ENCODE measurements at places on chromosomes 5 and 9. TPM values are rescaled to one million over a fixed set of nuclear protein-coding genes. Genes with fewer than 3 reads are reported as not detected.

DNA sequence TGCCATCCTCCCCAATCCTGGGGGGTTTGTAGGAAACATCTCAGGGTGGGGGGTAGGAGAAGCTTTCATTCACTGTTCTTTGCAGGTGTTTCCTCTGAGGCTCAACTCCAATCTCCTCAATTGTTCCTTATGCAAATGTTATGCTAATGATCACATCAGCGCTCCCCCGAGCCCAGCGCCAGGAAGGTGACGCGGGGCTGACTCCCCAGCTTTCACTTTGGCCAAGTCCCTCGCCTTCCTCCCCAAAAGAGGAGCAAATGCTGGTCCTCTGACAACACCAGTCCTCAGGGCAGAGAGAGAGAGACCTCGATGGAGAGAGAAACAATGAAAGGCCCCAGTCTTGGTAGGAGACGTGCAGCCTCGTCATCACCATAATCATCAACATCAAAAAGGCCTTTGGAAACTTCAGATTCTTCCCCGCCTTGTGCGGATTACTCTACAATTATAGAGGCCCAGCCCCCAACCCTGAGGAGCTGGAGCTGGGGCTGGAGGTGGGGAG is 39.1 kb downstream of the PCDH1 start:
- H3K4me1 ChIP-seq, result peaks cover 19% of the 10 kb centered on the region
- H3K36me3 ChIP-seq, result no peaks in the 10 kb centered on the region
- peak overlapping the region; percentile 13 for H3K4me3 ChIP-seq
- H3K27ac ChIP-seq, result no peak overlapping the region

DNA sequence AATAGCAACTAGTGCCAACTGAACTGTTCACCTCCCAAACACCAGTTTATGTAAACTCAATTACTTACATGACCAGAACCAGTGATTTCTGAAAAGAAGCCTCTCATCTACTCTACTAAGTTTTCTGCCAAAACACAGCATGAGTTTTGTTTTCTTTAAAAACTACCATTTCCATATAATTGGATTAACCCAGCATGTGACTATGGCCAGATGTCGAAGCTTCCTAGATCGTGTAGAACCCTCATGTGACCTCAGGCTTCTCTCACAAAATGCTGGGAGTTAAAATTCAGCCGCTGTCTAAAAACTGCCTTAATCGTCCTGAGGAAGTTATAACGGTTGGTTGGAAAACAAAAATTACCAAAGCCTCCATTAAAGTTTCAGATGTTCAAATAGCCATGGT is 303.5 kb downstream of the IRX1 start:
- H3K4me3 ChIP-seq, result no peak overlapping the region
- no peak for DNase-seq
- H3K4me1 ChIP-seq, result no peaks in the 10 kb centered on the region

DNA sequence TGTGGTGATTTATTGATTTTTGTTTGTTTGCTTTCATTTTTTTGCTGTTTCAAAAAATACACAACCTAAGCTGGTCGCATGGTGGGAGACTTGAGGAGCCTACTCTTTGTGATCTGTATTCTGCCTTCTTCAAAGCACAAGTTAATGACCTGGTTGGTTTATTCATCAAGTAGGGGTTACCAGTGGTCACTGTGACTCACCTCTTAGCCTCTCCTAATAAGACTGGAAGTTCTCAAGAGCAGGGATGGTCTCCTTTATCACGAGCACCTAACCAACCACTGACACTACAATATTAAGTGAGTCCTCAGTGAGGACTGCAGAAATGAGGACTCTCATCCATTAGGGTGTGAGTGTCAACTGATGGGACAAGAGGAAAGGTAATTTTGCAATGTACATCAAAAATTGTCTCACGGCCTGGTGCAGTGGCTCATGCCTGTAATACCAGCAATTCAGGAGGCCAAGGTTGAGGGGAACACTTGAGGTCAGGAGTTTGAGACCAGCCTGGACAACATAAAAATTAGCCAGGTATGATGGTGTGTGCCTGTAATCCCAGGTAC is 13.6 kb upstream of the MTMR12 start:
- H3K4me3 ChIP-seq, result no peak overlapping the region
- DNase-seq, result peak; percentile 71
- H3K27ac ChIP-seq, result no peak overlapping the region
- H3K36me3 ChIP-seq, result no peaks in the 10 kb centered on the region
- no peaks in the 10 kb centered on the region for H3K27me3 ChIP-seq
- peaks cover 2% of the 10 kb centered on the region for H3K4me1 ChIP-seq

- no peak for DNase-seq
- H3K4me3 ChIP-seq, result no peak overlapping the region
- H3K27ac ChIP-seq, result no peak overlapping the region
- H3K27me3 ChIP-seq, result no peaks in the 10 kb centered on the region
- H3K36me3 ChIP-seq, result no peaks in the 10 kb centered on the region
Observed at GRCh38 chr9:121987314-121987713, 105.8 kb downstream of the TTLL11 start.

- H3K36me3 ChIP-seq, result no peaks in the 10 kb centered on the region
- no peak for DNase-seq
- H3K4me3 ChIP-seq, result no peak overlapping the region
Observed at GRCh38 chr9:36169708-36170107, 520 bp downstream of the CCIN start.

- no peak for DNase-seq
- no peaks in the 10 kb centered on the region for H3K36me3 ChIP-seq
- H3K4me1 ChIP-seq, result no peaks in the 10 kb centered on the region
- no peak overlapping the region for H3K4me3 ChIP-seq
- no peak overlapping the region for H3K27ac ChIP-seq
Observed at GRCh38 chr5:134932508-134932907, 27.6 kb downstream of the PCBD2 start.

Gene TLX3
- not detected for total RNA-seq

Gene LRRC70
- 1.4 TPM for total RNA-seq

Gene ASB6
- 21.0 TPM for total RNA-seq

Gene PCDHA7
- 0.72 TPM for total RNA-seq

Gene TRIP13
- 3.8 TPM for total RNA-seq
